ENCODE measurements at places on chromosomes 5 and 9.
A peak's percentile ranks its signal among the peaks of the same experiment; 100 is the strongest.

DNA sequence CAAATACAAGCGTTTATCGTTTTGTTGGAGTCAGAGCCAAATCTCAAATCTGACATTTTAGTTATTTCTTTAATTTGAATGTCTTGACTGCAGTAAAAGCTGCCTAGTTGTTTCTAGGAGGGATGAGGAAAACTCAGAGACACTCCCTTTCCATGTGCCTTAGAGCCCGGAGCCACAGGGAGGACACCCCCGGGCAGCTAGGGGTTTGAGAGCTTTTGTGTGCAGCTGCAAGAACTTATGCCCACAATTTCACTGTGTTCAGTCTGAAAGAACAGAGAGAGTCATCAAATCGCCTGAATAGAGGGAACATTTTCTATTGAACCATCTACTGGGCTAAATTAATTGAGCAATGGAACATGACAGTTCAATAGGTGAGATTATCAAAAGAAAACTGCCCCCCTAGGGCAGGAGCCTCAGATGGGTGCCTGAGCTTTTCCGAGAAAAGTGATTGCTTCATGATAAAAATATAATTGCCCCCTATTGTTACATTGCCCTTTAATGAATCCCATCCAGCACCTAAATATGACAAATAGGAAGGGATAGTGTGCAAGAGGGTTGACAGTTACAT is 709.3 kb upstream of the RGMB start:
- DNase-seq = no peak

DNA sequence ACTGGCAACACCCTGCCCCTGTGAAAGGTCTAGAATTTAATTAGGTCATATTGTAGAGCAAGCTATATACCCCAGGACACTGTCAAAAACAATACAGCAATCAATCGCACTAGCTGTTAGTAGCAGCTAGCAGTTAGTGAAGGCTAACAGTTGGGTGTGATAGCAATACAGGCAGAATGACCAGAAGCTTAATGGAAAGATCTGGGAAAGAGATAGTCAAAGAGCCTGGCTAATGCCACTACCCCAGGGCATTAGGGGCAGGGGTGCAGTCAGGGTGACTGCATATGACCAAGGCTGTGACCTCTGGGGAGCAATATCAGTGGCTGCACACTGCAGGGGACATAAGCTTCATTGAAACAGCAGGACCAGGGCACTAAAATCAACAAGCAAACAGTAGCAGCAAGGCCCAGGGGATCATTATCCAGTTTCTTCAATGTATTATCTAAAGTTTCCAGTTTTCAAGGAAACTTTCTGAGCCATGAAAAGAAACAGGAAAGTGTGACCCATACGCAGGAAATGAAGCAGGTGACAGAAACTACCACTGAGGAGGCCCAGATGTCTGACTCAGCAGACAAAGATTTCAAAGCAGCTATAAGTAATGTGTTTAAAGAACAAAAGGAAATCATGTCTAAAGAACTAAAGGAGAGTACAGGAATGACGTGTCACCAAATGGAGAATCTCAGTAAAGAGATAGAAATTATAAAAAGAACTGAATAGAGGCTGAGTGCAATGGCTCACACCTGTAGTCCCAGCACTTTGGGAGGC is 82.4 kb downstream of the ZNF354C start:
- peak; percentile 71 for DNase-seq

DNA sequence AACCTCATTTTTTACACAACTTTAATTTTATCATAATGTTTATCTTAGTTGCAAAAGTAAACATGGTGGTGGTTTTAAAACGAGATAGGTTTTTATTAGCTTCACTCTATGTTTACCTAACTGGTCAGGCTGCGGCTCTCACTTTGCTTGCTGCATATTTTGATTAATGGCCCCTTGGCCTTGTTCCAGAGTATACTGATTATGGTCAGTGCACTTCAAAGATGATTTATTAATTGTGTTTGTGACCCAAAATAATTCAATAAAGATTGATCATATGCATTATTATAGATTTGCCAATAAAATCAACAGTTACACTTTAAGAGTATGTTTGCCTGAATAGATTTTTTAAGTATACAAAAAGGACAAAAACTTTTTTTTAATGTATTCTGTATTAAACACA is 188.0 kb downstream of the XRCC4 start:
- DNase-seq = no peak

GRCh38 chr5:163330723-163331668 is 106.4 kb upstream of the CCNG1 start:
- no peak for DNase-seq

DNA sequence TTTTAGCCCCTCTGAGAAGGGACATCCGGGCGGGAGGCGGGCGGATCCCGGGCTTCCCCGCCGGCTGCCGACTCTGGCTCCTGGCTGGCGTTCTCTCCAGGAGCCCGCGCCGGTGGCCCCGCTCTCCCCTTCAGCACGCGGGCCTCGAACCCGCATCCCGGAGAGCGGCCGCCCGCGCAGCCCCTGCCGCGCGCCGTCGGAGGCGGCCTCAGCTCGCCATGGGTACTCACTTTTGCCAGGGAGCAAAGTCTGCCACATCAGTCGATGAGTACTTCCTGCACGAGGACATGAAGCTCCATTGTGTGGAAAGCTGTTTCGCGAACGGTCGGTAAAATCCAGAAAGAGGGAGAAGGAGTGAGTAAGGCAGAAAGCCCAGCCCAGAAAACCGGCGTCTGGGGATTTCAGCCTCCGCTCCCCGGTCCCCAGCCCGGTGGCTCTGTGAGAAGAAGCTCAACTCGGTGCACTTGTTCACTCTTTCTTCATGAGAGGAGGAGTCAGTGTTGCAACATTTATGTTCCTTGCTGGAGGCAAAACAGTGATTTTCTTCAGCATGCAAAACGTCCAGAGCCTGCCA is at the start of gene PRLR:
PRLR (minus strand) TSS at position 450 of the 574 bp plus-strand sequence. CDS start 140,867 bp downstream, outside the sequence.
- DNase-seq = no peak

GRCh38 chr9:133225171-133226011 is 16.3 kb upstream of the OBP2B start:
- no peak for DNase-seq

DNA sequence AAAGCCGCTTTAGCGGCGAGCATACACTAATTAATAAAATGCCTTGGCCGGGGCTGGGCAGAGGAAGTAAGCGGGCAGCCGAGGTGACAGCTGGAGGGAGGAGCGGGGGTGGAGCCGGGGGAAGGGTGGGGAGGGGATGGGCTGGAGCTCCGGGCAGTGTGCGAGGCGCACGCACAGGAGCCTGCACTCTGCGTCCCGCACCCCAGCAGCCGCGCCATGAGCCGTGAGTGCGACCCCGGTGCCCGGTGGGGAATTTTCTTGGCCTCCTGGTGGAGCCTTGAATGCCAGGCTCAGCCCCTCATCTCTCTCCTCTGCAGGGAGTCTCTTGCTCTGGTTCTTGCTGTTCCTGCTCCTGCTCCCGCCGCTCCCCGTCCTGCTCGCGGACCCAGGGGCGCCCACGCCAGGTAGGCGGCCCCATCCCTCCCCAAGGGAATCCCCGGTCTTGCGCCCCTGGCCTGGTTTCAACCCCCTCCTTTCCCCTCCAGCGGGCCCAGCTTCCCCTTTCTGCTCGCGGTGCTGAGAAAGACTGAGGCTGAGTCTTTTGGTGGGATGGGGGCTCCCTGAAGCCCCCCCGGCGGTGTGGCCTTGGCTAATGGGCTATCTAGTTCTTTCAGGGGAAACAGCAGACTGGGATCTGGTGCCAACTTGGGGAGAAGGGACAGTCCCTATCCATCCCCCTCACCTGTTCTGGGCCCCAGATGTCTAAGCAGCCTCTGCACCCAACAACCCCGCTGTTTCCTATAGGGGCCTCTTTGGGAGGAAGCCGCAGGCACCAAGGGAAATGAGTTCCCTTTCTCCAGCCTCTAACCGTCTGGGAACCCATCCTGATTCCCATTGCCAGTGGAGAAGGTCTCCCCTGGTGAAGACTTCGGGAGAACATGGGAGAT is at the start of gene PTGS1:
PTGS1 (plus strand) TSS at position 156 of the 887 bp plus-strand sequence; CDS start at position 217, 61 bp downstream.
- DNase-seq = no peak

DNA sequence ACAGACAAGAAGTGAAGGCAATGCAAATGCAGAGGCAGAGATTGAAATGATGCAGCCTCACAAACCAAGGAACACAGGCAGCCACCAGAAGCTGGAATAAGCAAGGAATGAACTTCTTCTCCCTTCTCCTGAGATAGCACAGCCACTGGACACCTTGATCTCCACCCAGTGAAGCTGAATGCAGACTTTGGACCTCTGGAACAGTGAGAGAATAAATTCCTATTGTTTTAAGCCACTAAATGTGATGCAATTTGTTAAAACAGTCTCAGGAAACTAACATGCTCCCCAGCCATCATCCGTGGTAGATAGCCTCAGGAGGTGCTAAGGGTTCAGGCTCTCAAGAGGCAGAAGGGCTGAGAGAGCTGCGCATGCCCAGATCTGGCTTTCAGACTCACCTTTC is 512.2 kb upstream of the ZNF608 start:
- DNase-seq = no peak

DNA sequence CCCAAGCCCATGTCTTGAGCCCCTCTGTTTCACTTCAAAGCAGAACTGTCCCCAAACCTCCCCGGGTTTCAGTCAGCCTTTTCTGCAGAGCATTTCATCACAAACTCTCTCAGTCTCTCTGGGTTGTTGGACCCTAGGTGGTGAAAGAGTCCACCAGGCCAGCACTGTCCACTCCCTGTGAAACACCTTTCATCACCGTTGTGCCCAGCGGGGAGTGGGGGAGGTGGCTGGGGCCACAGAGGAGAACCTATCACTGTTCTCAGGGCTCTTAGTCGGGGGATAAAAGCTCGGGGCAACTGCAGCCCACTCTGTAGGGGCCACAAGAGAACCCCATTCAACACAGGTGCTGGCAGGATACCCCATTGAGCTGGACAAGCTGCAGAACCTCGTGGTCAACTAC is 5.4 kb upstream of the RABL6 start:
- no peak for DNase-seq

DNA sequence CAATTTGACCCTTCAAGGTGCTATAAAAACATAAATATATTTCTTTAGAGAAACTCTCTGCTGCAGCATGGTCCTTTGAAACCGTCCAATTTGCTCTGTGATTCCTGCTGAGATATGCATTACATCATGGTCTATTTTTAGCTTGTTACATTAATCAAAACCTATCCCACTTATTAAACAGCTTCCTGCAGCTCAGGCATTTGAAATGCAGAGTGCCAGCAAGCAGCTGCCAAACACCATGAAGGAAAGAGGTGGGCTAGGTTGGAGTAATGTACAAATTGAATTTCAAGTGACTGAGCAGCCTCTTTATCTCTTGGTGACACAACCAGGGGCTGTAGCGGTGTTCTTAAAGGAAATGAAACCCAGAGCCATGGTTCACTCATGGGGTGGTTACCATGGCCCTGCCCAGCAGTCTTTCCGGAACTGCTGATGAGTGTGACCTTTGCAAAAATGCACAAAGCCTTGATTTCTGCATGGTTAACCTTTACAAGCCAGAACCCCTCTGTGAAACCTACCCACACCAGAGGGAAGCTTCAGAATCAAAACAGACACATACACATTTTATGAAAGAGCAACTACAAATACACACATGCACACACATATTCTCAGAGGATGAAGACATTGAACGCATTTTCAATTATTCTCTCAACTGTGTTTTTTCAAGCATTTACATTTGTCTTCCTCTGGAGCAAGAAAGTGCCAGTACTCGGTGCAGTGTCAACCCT is 155.8 kb upstream of the ZNF608 start:
- DNase-seq = peak; percentile 59

- DNase-seq = no peak
Observed at GRCh38 chr5:140182803-140183367, 7.9 kb downstream of the CYSTM1 start.

DNA sequence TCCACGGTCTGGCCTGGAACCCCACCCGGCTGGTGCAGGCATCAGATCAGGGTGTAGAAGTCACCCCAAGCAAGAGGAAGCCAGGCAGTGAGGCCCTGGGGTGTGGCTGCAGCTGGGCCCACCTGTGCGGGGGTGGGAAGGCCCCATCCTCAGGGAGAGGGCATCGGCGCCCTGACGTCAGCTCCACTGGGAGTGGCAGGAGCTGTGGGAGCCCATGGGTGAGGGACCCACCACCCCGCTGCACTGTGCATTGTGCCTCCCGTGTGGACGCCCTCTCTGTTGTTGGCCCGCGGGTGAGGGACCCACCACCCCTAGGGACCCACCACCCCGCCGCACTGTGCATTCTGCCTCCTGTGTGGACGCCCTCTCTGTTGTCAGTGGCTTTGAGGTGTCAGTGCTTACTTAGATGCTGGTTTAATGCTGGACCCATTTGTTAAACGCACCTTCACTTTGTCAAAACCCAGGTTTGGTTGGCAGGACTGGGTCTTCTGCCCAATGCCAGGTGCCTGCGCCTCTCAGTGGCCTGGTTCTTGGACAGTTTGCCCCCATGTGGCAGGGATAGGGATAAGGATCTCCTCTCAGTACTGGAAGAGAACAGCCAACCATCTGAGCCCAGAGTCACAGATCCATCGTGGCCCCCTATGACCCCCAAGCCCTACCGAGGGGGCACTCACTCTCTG is 6.9 kb upstream of the EXOC3 start:
- no peak for DNase-seq

DNA sequence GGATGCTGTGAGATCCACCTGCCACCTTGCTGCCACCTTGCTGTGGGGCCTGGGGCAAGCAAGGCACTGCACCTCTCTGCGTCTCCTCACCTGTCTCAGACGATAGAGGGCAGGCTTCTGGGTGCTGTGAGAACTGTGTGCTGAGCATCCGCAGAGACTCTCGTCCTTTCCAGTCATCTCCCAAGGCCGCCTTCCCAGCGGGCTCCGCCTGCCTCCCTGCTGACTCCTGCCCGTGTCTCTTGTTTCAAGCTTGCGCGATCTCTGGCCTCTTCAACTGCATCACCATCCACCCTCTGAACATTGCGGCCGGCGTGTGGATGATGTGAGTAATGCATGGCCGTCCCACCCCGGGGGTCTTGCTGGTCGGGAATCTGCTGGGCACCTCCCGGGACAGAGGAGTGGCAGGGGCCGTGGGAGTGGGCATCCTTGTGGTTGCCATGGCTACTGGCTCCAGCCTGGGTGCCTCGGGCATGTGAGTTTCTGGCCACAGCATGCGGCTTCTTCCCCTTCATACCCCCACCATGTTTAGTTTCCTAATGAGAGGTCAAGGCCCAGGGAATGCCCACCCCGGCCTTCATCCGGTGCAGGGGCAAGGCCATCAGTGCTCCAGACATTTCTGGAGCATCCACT is 3.6 kb downstream of the CACFD1 start:
- DNase-seq = no peak

DNA sequence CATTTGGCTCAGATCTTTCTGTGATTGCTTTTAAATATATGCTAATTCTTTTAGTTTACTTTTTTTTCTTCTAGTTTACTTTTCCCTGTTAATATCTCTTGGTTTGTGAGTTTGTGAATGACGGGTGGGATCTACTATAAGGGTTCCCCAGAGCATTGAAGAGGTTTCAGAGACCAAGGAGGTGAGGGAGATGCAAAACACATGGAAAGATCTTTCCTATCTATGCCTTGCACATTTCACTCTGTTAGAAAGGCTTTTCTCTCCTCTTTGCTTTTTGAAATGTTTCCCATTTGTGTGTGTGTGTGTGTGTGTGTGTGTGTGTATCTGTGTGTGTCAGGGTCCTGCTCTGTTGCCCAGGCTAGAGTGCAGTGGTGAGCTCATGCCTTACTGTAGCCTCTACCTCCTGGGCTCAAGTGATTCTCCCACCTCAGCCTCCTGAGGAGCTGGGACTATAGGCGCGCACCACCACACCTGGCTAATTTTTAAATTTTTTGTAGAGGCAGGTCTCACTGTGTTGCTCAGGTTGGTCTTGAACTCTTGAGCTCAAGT is 50.7 kb downstream of the CNTLN start:
- DNase-seq = no peak

- no peak for DNase-seq
Observed at GRCh38 chr9:110486218-110486617, 93.3 kb downstream of the SVEP1 start.

GRCh38 chr9:99724640-99725039 is 97.0 kb upstream of the NR4A3 start:
- DNase-seq = no peak

- no peak for DNase-seq
Observed at GRCh38 chr5:176365351-176366231, at the start of gene ARL10. ARL10 (plus strand) TSS chr5:176365487; CDS start chr5:176365564, 77 bp downstream.

Measured in RCC 7860 (cell line).